AG20443 (cell line): ENCODE measurements at places on chromosomes 7 and 10.
A peak's percentile ranks its signal among the peaks of the same experiment; 100 is the strongest.

- peak; percentile 66 for DNase-seq
These were observed 3.2 kb downstream of the UBE2H start for GRCh38 chr7:129949292-129950133.

DNA sequence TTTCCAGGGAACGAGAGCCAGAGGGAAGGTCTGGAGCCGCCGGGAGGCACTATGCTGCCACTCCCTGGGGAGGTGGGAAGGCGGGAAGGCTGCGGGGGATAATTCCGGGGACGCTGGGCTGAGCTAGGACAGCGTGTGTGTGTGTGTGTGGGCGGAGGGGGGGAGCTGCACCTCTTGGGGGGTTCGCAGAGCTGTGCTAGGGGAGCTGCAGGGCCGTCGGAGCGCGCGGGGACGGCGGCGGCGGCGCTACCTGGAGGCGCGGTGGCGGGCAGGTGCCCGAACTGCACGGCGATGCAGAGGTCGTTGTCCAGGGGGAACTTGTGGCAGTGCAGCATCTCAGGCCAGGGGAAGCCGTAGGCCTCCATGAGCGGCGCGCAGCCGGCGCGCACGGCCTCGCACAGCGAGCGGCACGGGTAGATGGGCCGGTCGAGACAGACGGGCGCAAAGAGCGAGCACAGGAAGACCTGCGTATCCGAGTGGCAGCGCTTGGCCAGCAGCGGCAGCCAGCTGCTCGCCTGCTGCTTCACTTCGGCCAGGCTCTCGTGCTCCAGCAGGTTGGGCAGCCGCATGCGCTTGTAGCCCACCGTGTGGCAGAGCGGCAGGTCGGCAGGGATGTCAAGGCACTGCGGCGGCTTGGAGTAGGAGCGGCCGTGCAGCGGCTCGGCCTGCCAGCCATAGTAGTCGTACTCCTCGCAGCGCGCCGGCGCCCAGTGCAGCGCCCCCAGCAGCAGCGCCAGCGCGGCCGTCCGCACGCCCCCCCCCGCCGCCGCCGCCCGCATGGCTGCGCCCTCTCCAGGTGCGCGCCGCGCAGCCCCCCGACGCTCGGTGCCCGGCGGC, 526 bp downstream of the SFRP5 start:
- DNase-seq: peak; percentile 63

DNA sequence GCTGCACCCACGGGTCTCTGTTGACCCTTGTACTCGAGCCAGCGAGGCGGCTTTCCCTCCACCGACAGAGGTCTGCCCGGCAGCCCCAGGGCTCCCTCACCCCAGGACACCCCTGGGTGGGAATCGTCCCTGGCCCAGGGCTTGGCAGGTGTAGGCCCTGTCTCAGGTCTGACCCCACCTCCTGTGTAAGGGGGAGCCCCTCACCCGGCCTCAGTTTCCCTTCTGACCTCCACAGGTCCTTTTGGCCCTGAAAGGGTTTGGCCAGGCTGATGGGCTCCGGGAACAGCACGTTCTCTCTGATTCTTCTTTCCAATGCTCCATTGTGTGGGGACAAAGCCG, 25.0 kb upstream of the ELFN1 start:
- no peak for DNase-seq

DNA sequence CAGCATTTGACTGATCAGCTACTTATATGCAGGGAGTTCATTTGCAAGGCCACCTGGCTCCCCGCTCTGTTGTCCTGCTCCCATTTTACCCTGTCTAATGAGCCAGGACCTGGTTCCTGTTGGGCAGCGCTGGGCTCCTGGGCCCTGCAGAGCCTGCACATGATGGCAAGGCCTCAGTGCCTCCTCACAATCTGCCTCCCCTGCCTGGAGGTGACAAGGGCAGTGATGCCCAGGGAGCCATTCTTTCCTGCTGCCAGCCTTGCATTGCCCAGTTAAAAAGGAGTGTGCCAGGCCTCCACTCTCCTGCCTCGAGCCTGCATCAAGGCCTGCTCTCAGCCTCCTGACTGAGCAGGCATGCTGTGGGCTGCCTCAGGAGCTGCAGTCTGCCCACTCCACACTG, 28.5 kb downstream of the CHAT start:
- no peak for DNase-seq

DNA sequence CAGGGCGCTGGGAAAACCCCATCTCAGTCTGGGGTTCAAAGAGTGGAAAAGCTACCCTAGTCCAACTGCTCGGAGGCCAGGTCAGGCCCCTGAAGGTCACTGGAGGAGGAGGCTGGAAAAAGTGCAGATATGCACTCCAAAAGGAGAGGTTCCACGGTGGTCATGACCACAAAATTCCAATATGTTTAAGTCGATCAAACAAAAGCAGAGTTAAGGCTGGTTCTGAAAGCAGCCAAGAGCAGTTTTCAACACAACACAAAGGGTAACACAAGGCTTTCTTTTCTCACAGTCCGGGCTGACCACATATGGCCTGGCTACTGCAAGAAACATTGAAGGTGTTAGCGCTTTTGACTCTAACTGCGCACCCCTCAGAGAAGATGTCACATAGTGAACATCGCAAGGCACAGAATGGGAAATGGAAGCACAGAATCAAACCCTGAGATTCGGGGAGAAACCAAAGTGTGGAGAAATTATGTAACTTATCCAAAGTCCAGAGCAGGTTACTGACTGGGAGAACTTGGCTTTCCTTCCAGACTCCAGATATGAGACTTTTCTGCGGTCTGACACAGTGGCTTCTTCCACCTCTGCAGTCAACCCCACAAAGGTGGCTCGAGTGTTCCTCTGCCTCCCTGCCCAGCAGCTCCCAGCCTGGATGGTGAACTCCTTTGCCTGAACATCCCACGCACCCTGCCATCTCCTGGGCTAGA, 1.3 kb upstream of the GRB10 start:
- no peak for DNase-seq

DNA sequence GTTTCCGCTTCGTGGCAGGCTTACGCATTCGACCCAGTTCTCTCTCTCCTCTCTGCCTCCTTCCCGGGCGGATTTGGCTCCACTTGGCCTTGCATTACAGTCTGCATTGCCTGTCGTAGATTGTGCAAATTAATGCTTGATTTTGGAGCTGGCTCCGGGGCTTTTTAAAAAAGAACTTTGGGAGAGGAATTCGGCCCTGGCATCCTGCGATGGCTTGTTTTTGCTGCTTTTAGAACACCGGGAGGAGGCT, 767 bp downstream of the EIF4EBP2 start:
- DNase-seq: no peak

GRCh38 chr7:20779041-20779440, 7.6 kb downstream of the SP8 start:
- no peak for DNase-seq

DNA sequence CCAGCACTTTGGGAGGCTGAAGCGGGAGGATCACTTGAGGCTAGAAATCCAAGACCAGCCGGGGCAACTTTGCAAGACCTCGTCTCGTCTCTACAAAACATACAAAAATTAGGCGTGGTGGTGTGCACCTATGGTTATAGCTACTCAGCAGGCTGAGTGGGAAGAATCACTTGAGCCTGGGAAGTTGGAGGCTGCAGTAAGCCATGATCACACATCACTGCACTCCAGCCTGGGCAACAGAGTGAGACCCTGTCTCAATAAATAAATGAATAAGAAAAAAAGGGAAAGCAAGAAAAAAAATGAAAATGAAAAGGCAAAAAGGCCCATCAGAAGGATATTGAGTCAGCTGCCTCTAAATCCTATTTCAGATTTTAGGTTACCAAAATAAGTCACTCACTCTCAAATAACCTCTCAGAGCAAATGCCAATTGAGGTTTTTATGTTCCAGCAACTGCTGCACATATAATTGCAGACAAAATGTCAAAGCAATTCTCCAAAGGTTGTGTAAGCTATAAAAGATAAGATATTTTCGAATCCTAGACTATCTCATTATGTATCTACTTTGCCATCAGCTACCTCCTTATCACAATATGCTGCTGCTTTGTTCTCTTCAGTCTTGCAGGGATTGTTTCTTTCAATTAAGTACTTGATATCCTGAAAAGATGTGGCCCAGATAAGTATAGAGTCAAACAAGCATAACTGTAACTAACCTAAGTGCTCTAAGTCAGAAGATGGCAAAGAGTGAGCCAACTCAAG, 4.7 kb downstream of the BAZ1B start:
- DNase-seq: no peak

GRCh38 chr10:103276251-103276895, 565 bp upstream of the INA start:
- DNase-seq: no peak

- DNase-seq: no peak
These were observed 64.6 kb downstream of the HERC4 start for GRCh38 chr10:68010426-68010940.

DNA sequence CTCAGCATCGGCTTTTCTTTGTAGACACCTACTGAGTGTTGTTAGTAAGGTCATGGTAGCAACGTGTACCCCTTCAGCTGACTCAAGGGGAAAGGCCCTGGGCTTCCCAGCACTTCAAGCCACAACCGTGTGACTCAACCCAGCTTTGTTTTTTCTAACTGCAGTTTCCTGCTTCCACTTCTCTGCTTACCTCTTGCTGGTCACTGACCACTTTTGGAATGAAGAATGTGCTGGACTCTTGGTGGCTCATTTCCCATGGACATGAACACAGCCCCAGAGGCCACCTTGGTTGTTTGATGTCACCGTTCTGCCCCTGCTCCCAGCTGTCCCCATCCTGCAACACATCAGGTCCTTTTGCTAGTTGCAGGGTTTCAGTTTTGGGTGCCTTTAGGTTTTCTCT, 69.5 kb upstream of the ZNF438 start:
- peak; percentile 81 for DNase-seq

DNA sequence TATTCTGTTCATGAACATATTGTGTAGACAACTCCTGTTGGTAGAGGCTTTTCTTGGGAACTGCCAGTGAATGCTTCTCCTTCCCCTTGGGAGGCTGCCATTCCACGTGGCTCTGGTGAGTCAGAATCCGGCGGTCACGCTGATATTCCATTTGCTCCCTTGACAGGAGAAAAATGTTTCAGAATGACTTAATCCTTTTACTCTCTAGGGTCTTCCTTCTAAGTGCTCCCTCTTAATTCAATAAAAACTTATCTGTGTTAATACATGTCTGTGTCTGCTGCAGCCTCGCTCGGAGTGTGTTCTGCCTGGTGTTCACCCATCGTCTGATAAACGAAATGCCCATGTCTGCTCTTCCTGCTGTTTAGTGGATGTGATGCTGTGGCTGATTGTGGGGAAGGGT, 278.6 kb downstream of the ARHGAP12 start:
- DNase-seq: peak; percentile 88

- no peak for DNase-seq
These were observed 521.9 kb downstream of the TYW1 start for GRCh38 chr7:67518580-67518979.

DNA sequence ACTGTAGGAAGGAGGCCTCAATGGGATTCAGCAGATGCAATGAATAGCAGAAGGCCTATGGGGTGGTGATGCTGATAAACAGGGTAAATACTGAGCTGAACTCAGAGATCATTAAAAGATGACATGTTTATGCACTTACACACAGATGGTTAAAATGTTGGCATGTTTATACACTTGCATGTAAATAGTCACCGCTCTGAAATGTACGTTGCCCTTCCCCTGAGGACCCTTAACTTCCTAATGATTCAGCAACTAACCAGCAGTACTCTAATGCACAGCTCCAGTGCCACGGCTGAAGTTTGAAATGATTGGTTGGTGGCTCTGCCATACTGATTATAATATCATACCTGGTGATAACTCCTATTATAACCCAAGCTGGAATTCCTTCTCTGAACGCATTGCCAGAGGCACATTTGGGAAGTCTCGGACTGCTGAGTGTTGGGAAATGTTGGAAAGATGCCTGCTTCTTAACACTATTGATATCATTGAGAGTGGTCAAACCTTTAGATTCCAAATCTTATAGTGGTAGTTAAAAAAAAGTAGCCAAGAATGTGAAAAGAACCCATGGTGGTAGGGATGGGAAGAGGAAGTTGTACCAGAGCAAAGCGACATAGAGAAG, 3.7 kb upstream of the CAV1 start:
- no peak for DNase-seq

DNA sequence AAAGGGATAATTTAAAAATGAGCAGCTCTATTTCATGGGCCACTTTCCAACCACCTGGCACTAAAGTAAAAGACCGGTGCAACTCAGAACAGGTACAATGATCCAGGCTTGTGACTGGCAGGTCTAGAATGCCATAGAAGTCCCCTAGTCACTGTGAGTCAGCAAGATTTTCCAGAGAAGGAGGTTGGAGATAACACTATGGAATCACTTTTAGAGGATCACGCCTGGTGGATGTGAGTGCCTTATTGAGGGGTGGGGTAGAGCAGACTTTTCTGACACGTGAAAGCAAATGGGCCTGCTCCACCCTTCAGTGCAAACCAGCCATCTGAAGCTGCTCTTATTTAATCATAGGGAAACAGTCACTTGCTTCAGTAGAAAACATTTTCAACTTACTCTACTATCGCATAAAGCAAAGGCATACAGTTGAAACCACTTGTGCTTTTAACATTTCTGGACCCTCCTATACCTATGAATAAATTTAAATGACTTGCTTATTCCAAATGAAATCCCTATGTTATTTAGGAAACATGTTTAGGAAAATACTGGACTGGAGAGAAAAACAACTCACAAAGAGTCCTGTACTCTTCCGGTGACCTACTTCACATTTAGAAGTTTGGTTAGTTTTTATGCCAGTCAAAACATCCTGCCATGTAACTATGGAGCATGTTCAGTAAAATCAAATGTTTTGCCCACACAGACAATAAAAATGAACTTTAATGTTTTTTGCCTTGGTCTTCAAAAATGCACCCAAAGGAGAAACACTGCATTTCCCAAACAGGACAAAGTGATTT, 21.5 kb upstream of the AKR1C1 start:
- no peak for DNase-seq
